ENCODE measurements at places on chromosomes 12 and 14.
A peak's percentile ranks its signal among the peaks of the same experiment; 100 is the strongest.

- no peak for DNase-seq
Measured at GRCh38 chr12:75834591-75834990, 197.0 kb downstream of the PHLDA1 start.

DNA sequence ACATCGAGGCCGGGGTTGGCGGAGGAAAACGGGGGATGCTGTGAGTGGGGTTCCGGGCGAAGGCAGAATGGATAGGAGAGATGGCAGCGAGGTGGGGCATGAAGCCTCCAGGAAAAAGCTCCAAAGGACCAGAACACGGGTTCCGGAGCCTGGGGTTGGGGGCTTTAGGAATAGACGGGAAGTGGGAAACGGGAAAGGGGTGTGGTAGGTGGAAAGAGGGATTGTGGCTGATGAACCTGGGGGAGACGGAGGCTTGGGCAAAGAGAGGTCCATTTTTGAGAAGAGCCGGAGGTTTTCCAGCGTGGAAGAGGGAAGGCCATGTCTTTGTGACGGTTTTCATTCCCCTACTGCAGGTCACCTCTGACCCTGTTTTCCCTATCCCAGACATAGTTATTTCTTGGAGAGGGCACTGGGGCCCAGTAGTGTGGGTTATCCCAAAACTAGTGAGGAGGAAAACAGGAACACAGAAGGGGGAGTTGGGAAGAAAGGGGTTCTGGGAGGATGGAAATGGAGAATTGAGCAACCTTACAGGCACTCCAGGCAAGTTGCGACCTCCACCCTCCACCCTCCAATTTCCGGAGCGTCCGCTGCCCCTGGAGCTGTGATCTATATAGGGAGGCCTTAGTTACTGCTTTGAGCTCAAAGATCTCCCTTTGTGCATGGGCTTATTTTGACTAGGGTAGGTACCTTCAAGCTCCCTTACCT is 1.1 kb downstream of the ATN1 start:
- no peak for DNase-seq

- no peak for DNase-seq
Measured at GRCh38 chr14:93239869-93240677, 33.0 kb downstream of the UBR7 start.

DNA sequence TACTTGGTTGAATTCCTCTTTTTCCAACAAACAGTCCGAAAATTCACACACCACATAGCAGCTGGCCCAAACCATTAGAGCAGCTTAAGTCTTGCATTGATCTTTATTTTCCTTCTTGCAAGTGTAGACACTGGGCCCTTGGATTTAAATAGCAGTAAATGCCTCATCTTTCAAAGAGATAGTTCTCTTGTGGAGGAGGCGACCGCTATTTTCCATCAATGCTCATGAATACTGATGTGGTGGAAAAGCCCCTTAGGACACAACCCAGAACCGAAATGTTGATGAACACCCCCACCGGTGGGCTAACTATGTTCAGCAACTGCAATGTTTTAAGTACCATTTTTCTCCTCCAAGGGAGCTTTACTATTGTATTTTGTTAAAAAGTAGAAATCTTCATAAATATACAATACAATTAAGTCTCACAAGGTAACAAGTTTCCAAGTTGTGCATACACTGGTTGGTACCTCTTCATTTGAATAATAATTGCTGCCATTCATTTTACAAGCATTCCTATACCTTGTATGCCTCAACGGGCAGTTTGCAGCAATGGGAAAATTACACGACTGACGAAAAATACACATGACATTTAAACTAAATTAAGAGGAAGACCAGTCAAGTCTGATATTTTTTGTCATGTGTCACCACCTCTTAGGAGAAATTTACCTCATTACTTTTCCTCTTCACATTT is 18.0 kb downstream of the NIN start:
- no peak for DNase-seq

DNA sequence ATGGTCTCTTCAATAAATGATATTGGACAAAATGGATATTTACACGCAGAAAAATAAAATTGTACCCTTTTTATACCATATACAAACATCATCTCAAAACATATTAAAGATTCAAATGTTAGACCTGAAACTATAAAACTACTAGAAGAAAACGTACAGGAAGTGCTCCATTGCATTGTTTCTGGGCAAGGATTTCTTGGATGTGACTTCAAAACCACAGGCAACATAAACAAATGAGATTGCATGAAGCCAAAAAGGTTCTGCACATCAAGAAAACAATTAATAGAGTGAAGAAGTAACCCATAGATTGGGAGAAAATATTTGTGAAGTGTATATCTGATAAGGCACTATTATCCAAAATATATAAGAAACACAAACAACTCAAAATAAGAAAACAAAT is 812.4 kb downstream of the NRXN3 start:
- no peak for DNase-seq

DNA sequence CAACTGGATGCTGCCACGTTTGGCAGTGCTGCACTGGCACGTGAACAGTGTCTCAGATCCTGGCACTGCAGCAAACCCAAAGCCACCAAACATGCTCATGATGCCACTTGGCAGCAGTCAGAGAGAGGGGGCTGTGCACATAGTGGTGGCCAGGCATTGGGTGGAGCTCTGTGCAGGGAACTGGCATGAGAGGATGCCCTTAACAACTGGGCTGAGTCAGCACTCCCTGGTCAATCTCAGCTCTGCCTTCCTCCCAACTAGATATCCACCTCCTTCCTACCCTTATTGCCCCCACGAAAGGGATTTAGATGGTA is 37.0 kb downstream of the ZFHX2 start:
- DNase-seq = no peak

- DNase-seq = no peak
Measured at GRCh38 chr12:33560653-33561208, 121.1 kb upstream of the SYT10 start.

DNA sequence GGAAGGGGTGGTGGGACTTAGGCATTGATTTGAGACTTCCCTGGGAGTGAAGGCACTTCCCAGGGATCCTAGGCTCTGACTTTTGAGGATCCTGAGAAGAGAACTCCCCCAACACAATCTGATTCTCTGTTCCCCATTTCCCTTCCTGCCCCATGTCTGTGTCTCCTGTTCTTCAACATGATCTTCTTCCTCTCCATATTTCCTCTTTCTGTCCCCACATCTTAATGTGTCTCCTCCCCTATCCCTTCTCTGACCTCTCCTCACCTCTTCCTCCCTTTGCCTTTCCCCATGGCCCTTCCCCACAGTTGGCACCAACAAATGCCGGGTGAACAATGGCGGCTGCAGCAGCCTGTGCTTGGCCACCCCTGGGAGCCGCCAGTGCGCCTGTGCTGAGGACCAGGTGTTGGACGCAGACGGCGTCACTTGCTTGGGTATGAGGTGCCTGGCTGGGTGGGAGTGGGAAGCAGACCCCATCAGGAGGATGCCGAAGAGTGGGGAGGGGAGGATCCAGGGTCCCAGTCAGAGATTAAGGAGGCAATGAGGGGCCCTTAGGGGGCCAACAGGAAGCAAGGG is 15.2 kb upstream of the LRP1-AS start:
- no peak for DNase-seq

GRCh38 chr12:8037046-8037663 is 4.6 kb downstream of the FOXJ2 start:
- DNase-seq = no peak

- DNase-seq = no peak
Measured at GRCh38 chr12:62472472-62472871, 5.8 kb downstream of the MON2 start.

- DNase-seq = no peak
Measured at GRCh38 chr12:21434699-21435098, 2.8 kb upstream of the PYROXD1 start.

GRCh38 chr12:65039301-65039700 is 81.8 kb downstream of the WIF1 start:
- no peak for DNase-seq

DNA sequence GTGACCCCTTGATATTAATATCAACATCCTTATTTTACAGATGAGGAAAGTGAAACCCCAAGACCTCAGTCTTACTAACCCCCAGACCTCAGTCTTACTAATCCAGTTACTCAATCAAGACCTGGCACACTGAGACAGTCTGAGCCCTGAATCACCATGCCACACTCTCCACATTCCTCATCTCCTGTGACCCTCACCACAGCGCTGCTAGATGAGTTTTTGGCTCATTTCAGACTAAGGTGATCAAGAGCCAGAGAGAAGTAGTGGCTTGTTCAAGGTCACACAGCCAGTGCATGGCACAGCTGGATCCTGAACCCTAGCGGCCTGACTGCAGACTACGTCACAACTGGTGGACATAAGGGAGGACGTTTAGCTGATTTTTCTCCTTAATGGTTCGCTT is 579.2 kb downstream of the BCL11B start:
- no peak for DNase-seq

DNA sequence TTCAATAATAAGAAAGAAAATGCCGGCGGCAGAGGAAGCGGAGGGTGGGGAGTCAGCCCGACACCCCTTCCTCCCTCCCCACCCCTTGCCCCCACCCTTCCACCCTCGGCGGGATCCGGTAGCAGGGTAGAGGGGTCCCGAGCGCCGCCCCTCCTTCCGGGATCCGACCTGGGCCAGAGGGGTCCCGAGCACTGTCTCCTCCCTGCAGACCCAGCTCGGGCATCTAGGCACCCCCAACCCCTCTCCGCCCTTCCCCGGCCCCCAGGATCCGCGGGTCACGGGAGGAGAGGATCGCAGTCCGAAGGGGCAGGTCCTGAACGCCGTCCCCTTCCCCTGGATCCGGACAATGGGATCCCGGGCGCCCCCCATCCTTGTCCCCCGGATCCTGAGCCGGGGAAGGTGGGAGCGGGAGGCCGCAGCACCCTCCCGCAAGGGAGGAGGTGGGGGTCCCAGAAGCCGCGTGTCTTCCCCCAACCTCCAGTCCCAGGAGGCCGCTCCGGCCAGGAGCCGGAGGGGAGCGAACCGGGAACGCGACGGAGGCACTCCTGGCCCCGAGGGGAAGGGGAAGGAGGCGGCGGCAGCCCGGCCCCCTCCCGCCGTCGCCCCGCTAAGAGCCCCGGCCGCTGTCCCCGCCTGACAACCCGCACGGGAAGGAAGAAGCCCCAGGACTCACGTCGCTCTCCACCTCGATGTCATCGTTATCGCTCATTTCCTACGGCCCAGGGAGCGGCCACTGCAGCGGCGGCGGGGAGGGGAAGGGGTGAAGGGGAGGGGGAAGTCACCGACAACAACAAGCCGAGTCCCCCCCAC is 481 bp downstream of the MAX start:
- peak; percentile 23 for DNase-seq

DNA sequence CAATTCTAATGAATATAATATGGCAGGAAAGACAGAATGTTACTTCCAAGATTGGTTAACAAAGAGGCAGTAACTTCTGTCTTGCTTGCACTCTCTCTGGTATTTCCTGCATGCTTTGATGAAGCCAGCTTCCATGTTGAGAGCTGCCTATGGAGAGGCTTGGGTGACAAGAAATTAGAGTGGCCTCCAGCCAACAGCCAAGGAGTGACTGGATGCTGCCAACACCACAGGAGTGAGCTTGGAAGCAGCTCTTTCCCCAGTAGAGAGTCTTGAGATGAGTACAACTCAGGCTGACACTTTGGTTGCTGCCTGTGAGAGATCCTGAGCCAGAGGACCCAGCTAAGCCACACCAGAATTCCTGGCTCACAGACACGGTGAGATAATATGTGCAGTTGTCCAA is 183.1 kb downstream of the RMST start:
- no peak for DNase-seq

DNA sequence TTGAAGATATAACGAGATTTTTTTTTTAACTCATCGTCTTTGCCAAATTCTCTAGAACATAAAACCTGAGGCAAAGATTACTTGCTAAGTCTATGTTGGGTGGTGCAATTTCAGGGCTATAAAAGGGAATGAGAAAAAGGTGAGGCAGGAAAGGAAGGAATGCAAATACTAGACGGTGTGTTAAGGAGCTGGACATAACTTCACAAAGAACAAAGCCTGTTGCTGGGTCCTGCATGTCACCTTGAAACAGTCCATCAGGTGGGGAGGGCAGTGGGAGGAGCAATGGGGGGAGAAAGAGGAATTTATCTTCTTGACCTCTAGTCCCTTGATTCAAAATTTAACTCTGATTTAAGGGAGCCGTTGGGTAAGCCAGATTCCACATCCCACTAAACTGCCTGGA is 16.1 kb upstream of the DUSP6 start:
- DNase-seq = no peak

DNA sequence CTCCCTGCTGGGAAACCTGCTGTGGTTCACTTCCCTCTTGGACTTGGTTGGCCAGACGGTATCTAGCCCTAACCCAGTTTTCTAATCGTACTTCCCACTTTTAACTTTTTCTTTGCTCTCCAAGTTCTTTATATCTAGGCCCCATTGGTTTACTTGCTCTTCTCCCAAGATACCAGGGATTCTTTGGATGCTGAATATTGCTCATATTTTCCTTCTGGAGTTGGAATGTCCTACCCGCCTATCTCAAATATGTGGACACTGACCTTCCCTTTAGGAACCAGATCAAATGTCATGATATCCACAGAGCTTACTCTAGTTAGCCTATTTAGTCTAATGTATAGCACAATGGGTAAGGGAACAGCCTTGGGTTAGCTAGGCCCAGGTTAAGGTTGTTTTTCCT is 228.6 kb downstream of the DACT1 start:
- no peak for DNase-seq
